ENCODE measurements at places on chromosomes 16 and 17.
A peak's percentile ranks its signal among the peaks of the same experiment; 100 is the strongest.

DNA sequence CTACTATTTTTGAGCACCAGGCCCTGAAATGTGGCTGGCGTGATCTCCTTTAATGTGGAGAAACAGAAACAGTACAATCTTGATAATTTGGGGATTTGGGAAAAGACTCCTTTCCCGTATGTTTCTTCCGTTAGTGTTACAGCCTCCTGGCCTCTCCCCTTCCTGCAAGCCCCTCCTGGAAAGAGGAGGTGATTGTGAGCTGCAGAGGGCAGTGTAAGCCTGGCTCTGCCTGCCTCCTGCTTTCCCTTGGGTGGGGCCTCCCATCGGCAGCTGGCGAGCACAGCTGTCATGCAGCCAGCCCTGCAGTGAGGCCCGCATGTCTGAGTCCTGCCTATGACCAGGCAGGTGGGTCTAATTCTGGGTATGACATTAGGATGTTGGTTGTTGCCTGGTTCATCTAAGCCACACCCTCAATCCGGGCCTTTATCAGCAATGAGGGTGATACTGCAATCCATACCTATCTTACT, 48.7 kb upstream of the WSB1 start:
- peak; percentile 82 for DNase-seq

DNA sequence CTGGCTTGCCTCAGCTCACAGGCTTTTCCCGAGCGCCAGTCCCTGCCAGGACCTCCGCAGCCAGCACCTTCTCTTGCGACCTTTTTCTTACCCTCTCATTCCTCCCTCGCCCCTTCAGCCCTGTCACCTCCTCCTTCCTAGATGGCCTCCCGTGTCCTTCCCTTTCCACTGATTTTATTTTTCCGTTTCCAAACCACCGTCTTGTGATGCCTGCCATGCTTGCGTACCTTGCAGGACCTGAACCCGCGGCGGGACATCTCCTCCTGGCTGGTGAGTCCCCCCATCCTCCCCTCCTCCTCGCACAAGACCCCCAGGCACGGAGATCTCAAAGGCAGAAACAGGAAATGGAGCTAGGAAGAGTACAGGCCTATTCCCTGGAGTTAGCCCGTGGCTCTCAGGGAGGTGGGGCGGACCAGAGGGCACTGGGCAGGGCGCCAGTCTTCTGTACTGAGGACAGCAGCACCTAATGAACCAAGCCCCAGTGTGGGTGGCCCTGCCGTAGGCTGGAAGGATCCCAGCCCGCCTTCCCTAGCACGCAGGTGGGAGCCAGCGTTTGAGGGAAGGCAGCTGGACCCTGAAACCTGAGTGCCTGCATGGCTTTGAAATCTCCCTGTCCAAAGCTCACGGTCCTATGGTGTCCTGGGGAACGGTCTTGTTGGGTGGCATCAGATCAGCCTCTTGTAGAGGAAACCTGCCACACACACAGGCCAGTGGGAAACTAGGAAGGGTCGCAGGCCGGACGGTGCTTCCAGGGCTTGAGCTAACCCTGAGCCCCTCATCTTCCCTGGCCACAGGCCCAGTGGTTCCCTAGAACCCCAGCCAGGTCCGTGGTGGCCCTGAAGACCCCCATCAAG, 612 bp downstream of the CISD3 start:
- DNase-seq = peak; percentile 77

- DNase-seq = no peak
These were observed 17.5 kb upstream of the TNFRSF13B start for GRCh38 chr17:16989230-16989952.

DNA sequence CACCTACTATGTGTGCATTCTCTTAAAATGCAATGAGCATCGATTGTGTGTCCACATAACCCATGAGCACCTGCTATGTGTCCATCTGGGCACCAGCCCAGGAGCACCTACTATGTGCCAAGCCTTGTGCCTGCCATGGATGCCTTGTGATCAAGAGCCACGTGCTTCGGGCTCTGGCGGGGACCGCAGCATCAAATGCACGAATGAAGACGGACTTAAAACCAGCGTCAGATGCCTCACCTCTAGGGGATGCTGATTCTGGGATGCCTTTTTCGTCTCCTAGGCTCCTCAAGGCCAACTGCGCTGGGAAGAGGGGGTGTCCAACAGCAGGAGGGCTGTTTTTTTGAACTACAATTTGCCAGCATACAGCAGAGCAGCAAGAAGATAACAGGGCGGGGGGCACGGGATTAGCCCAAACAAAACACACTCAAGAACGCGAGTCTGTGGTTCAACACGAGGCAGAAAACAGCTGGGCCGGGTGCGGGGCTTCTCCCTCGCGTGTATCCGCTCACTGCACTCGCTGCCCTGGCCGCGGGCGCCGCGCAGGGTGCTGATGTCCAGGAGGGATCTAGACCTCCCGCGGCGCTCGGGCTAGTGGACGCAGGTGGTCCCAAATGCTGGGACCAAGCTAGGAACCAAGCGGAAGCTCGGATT, 1.2 kb upstream of the GLIS2 start:
- DNase-seq = no peak

- DNase-seq = no peak
These were observed 11.4 kb downstream of the CHST4 start for GRCh38 chr16:71537643-71538042.

All from ovary (tissue), 10 donors.